T47D (cell line): ENCODE measurements at places on chromosomes 6 and 20.

DNA sequence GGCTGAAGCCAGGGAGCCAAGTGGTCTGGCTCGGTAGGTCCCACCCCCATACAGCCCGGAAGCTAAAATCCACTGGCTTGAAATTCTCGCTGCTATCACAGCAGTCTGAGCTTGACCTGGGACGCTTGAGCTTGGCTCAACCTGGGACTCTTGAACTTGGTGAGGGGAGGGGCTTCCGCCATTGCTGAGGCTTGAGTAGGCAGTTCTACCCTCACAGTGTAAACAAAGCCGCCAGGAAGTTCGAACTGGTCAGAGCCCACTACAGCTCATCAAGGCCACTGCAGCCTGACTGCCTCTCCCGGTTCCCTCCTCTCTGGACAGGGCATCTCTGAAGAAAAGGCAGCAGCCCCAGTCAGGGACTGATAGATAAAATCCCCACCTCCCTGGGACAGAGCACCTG lies 1337.7 kb downstream of the HACE1 start:
- no peak for DNase-seq

DNA sequence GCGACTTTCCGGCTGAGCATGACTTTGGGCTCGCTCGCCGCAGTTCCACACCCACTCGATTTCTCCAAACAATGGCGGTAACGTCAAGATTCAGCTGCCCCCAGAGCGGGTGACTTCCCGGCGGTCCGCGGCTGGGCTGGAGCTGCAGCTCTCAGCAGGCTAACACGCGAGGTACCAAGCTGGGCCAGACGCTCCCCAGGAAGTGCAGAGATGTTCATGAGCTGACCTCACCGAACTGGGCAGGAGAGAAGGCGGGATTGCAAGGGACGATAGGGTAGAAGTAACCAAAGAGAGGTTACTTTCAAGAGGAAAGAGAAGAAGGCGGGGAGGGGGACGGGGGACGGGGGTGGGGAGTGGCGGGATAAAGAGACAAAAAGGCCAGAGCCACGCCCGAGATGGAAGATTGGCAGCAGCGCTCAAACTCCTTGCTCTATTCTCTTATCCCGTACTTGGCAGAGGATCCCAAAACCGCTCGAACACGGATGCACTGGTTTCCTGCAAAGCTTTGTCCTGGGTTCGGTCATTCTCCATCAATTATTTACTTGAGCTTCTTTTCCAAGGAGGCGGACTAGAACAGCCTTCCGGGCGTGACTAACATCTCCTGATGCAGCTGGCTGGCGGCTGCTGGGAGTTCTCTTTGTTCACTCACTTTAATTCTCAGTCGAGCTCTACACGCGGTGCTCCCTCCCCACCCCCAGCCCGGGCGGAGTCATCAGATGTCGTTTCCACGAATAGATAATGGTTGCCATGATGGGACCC lies at the start of gene MTCL3:
Gene MTCL3, minus strand, starts transcription at position 626 of the 759 bp plus-strand sequence.
- no peak for DNase-seq

DNA sequence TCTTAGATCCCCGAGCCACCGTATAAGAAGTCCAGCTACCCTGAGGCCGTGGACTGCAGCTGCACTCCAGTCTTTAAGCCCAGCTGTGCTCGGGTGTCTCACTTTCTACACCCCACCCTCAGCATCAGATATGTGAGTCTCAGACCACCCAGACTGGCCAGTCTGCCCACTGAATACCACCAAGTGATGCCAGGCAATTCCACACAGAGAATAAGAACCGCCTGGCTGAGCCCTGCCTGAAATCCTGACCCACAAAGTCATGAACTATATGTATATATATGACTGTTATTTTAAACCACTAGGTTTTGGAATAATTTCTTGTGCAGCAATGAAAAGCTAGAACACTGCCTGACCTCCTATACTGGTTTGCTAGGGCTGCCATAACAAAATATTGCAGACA lies 106.7 kb downstream of the FOXF2 start:
- DNase-seq = no peak

DNA sequence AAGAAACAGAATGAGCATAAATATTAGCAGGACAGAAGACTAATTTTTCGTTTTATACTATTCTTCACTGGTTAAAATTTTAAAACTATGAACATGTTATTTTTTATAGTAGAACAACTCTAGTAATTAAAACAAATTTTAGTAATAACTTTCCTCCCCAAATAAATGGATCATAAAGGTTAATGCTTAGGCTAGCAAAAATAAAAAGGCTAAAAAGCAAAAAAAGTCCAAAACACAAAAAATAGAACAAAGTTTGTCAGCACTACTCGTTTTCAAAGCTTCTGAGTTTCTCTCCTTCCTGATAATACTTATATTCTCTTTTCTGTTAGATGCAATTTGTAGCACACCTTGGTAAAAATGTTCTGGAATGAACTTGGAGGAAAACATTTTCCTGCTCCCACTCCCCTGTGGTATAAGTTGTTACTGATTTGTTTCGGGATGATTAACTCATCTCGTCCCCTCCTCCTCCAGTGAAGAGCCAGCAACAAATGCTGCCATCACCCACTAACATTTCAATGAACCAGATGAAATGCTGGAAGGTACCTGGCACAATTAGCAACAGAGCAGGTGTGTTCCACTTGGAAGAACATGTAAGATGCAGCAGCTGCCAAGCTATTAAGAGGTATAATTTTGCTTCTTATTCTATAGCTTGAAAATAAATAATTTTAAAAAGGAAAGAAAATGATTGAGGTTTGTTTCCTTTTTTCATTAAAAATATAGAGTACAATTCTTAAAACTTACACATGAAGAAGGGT lies 130.5 kb downstream of the MYB start:
- no peak for DNase-seq

- DNase-seq = no peak
These were observed 64.1 kb downstream of the MMS22L start for GRCh38 chr6:97218912-97219311.

GRCh38 chr6:157534977-157535339 lies 154.0 kb downstream of the ZDHHC14 start:
- no peak for DNase-seq

DNA sequence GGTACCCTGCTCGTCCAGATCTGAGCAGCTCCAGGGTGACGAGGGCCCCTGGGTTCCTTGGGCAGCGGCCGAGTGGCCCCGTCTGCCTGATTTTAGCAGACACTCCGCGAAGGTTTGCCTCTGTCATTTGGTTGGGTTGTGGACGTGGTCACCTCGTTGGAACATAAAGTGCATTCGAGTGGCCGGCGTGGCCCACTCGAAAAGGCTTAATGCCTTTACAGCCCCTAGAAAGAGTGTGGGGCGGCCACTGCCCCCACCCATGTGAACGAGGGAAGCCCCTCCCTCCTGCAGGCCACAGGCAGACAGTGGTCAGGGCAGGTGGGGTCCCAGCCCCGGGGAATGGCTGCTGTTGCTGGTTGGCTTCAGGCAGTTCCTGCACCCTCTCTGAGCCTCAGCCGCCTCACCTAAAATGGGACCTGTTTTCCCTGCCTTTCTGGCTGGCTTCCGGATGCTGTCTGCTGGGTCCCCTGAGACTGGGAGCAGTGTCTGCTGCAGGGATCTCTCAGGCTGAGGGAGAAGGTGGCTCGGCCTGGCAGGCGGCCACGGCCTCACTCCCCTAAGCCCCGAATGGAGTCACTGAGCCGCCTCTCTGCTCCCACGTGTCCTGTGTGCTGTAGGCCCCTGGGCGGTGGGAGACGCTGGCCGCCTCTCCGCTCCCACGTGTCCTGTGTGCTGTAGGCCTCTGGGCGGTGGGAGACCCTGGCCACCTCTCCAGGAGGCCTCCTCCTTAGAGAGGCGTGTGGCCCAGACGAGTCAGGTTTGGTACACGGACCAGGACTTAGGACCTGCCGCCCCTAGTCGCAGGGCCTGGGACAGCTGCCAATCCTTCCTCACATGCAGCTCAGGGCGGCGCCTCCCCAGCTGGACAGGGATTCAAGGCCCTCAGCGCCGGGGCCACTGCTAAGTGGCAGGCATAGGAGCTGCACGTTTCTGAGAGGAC lies 233.0 kb downstream of the ERMARD start:
- DNase-seq = no peak

DNA sequence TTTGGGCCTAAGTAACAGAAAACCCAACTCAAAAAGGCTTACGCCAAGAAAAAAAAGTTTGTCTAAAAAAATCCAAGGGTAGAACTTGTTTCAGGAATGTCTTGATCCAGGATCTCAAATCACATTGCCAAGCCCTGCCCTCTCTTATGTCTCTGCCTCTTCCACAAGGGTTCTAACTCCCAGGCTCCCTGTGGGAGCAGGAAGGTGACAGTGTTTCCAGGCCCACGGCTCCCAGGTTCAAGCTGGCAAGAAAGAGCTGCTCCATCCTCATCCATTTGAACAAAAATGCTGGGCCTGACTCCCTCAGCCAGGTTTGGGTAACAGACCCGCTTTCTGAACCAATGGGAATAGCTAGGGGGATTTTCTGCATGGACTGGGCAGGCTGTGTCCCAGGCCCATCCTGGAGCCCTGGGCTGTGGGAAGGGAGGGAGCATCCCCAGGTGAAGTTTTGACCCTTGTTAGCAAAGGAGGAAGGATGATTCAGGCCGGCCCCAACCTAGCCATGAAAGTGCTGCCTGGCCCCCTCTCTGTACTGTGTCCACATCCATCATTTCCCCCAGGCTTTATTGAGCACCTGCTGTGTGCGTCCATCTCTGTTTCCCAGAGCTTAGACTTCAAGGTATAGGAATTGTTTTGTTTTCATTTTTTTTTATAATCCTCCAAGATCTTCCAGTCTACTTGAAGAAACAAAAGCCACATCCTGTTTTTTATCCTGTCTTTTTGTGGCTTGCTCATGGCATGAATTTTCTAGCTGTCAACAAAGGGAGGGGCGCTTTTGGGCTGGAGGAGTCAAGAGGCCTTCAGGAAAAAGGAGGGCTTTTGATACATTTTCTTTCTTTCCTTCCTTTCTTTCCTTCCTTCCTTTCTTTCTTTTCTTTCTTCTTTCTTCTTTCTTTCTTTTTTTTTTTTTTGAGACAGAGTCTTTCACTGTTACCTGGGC lies 159.8 kb downstream of the TFAP2C start:
- peak; percentile 46 for DNase-seq

GRCh38 chr6:142718667-142719191 lies 226.2 kb downstream of the HIVEP2 start:
- DNase-seq = no peak

DNA sequence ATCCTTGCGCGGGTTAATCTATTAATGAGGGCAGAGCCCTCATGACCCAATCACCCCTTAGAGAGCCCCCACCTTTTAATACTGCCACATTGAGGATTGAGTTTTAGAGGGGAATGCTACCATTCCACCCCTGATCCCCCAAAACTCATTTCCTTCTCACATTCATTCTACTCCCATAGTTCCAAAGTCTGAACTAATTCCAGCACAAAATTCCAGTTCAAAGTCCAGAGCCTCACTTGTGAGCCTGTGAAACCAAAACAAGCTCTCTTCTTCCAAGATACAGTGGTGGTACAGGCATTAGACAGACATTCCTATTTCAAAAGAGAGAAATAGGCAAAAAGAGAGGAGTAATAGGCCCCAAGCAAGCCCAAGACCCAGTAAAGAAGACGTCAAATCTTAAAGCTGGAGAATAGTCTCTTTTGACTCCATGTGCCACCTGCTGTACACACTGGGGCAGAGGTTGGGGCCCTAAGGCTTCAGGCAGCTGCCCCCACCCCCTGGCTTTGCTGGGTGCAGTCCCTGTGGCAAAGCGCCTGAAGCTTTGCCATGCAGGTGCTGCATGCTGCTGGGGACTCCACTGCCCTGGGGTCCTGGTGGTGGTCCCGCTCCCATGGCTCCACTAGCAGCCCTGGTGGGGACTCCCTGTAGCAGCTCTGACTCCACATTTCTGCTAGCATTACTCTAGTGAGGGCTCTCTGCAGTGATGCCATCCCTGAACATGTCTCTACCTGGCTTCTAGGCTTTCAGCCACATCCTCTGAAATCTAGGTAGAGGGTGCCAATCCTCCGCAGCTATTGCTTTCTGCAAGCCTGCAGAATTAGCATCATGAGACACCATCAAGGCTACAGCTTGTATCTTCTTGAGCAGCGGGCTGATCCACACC lies 41.3 kb downstream of the RSPH3 start:
- DNase-seq = no peak

DNA sequence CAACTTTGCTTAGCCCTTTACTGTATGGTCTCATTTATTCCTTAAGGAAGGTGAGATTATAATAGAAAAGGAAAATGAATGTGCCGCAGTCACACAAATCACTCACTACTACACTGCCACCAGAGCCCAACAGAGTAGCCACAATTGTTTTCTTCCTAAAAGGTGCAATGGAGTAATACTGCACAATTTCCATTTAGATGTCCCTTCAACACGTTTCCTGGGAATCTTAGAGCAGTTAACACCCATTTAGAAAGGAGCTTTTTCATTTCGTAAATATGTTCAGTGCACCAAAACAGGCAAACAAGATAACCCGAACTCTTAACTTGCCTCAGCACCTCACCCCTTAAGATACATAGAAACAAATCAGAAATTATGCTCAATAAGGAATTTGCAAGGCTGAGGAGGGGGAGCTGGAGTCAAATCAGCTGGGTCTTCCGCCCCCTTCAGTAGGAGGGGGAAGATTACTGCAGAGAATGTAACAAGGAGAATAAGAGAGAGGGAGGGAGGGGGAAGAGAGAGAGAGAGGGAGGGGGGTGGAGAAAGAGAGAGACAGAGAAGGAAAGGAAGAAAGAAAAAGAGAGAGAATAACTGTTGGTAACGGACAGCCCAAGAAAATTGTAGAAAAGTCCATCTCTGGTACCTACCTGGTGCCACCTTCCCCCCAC lies 155.5 kb downstream of the BCAS1 start:
- no peak for DNase-seq

- DNase-seq = no peak
These were observed 175.0 kb downstream of the CARMIL1 start for GRCh38 chr6:25454136-25454535.

- no peak for DNase-seq
These were observed 295.6 kb downstream of the ZFAND3 start for GRCh38 chr6:38114976-38115625.

DNA sequence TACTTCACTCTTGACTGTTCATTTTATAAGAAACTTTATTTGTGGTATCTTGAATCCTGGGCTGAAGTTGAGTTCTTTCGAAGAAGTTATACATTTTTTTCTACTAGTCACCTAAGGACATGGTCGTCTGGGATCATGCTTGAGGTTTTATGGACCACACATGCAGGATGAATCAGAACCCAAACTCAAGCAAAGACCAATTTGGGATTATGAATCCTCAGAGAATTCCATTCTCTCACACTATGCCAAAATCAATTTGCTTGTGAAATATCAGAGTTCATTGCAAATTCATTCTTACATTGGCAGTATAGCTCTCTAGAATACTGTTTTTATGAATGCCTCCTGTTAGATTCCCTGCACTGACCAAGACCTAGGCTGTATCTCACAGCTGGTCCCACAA lies 114.3 kb upstream of the HDAC2 start:
- DNase-seq = no peak
